ENCODE measurements at places on chromosomes 1 and 21.

DNA sequence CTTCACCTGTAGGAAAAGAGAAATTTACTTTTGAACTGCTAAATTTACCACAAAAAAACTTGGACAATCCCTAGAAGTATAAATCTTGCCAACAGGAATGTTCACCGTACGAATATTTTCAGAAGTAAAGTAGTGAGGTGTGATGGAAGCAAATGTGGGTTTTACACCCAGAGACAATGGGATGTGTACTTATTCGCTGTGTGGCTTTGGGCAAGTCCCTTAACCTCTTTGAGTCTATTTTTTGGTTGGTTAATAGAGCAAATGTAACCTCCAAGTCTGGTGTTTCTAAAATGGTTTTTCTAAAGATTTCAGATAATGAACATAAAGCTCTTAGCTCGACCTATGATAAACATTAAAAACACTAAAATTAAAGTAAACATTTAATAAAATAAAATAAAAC lies 51.2 kb downstream of the TPR start:
- no peak for DNase-seq

DNA sequence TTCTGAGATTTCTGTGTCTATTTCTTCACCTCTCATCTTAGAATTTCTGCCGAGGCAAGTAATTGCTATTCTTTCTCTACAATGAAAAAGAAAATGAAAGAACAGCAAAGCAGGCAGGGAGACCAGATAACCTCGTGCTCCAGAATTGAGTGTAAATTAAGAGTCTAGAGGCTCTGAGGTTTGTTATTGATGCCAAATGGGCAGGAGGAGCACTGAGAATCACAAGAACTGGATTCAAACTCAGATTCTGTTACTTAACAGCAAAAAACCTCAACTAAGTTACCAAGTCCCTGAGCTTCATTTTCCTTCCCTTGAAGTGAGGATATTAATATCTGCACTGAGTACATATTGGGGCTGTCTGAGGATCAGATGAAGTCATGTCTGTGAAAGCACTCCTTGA lies 5.5 kb upstream of the DDR2 start:
- no peak for DNase-seq

DNA sequence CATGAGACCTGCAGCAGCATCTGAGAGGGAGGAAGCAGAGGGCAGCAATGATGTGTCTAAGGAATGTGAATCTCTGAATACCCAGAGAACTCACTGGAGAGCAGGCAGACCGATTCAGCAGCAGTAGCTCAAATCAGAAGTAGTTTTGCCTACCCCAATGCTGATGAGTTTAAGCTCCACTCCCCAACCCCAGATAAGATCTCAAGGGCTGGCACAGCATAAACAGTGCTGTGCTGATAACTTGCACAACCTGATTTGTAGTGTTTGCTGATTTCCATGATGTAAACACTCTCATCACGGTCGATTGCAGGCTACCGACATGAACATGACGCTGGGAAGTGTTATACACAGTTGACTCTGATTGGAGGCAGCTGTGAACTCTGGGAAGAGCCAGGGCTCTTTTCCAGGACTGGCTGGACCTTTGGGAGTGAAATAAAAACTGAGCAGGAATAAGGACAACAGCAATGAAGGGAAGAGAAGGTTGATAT lies 11.2 kb upstream of the HMGCS2 start:
- no peak for DNase-seq

DNA sequence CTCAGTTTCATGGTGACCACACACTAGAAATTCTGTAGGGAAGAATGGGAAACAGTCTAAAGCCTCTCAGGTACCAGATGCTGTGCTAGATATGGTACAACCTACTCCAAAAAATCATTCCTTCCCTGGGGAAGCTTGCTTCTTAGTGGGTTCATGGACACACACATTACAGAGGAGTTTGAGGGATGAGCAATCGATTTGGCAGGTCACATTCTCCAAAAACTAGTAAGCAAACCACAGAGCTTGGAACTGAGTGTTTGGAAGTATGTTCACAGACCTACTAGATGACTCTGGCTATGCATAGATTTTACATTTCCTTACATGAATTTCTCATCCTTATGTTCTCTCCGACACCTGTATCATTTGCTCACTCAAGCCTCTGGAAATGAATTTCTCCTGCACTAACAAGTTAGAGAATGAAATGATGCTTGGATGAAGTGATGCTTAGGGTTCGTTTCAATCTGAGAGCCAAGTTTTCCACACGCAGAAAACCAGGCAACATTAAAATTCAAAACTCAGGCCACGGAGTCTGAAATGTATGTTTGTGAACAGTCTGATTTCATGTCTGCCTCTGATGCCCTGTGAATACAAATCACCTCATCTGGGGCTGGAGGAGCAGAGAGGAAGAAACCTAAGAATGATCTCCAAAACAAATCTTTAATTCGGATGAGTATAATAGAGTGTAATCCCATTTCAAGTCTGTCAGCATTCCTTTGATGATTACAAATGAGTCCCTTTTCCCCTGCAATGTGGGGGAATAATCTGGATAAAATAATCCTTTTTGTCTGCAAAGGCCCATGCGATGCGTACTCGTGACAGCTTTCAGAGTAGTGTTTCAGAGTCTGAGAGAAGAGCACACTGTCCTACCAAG lies 11.0 kb downstream of the EVA1C start:
- peak; percentile 12 for DNase-seq

DNA sequence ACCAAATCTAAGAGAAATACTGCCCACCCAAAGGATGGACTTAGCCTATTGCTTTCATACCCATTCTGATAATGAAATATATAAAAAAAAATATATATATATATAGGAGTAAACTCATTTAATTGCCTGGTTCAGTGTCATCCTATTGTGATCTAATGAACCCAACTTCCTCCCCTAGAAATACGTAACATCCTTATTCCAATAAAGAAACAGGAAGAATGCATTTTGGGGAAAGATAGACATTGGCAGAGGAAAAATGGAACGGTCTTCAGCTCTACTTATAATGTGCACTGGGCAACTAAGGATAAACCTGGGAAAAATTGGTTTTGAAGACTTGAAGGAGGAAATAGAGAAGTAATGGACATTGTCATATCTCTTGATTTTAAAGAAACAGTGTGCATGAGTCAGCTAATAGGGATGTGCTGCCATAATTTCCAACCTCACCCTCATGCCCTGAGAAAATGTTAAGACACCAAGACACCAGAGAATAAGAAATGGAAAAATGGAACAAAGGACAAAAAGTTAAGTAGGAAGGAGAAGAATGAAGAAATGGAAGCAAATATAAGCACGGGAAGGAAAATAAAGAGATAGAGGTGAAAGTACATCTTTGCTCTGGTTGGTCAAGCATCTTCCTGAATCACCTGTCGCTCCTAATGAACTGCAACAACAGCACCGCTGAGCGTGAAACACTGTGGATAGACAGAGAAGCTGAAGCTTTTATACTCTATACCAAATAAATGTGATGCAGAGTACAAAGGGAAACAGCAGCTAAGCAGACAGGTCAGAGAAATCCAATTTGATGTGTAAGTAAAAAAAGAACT lies 5.4 kb downstream of the UBR4 start:
- no peak for DNase-seq

GRCh38 chr1:196114193-196114592 lies 494.0 kb downstream of the KCNT2 start:
- no peak for DNase-seq

GRCh38 chr1:45018599-45019230 lies 6.7 kb downstream of the UROD start:
- no peak for DNase-seq

- no peak for DNase-seq
Observed at GRCh38 chr1:27026621-27027574, 14.2 kb upstream of the TENT5B start.

DNA sequence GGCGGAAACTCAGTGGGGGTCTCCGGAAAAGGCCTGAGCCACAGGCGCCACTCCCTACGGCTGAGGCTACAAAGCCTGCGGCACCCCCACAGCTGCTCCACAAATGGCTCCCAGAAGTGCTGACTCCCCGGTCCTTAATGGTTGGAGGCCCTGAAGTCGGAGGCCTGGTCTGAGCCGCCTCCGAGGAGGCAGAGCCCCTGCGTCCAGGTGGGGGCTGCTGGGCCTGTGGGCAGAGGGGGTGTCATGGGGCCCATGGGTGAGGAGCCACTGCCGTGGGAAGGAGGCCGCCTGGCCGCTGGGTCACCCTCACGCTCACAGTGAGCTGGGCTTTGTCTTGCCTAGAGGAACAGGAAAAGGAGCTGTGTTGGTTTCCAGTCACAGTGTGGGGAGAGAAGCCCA lies 12.4 kb upstream of the COL18A1 start:
- no peak for DNase-seq

GRCh38 chr21:33964706-33965325 lies 49.2 kb upstream of the ATP5PO start:
- no peak for DNase-seq

DNA sequence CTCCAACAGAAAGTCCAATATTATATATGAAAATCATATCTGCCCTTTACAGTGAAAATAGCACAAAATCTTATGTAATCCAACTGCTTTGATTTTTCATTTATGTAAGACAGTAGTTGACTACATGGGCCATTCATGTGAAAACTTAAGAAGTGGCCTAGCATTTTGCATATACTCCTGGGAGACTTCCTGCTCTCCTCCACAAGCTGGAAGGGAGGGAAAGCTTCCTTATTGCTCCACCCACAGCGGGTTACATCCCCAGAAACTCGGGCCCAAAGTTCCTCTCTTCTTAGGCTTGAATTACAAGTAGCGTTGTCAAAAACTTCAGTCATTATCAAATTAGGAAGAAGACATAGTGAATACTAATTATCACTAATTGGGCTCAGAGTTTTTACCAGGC lies 29.2 kb downstream of the FYB2 start:
- DNase-seq, result no peak

GRCh38 chr1:56385314-56385713 lies 194.0 kb downstream of the PLPP3 start:
- no peak for DNase-seq

GRCh38 chr1:168653567-168653966 lies 75.4 kb downstream of the DPT start:
- no peak for DNase-seq

- DNase-seq, result no peak
Observed at GRCh38 chr1:118979754-118980575, 8.2 kb downstream of the TBX15 start.

- no peak for DNase-seq
Observed at GRCh38 chr1:224901087-224901810, 28.2 kb upstream of the DNAH14 start.

DNA sequence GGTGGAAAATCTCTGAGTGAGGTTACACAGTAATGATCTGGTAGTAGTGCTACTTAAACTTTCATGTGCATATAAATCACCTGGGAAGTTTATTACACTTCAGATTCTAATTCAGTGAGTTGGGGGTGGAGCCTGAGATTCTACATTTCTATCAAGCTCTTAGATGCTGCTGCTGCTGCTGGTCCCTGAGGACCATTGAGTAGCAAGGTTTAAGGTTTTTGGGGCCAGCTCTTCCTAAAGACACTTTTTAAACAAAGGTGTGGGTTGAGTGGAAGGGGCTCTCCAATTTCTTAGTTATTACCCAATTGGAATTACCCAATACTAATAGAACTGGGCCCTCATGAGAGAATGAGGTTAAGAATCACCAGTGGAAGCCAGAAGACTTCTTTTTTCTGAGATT lies 29.5 kb downstream of the KCNA3 start:
- no peak for DNase-seq

- no peak for DNase-seq
Observed at GRCh38 chr1:186494832-186495271, 33.9 kb upstream of the PDC start.

DNA sequence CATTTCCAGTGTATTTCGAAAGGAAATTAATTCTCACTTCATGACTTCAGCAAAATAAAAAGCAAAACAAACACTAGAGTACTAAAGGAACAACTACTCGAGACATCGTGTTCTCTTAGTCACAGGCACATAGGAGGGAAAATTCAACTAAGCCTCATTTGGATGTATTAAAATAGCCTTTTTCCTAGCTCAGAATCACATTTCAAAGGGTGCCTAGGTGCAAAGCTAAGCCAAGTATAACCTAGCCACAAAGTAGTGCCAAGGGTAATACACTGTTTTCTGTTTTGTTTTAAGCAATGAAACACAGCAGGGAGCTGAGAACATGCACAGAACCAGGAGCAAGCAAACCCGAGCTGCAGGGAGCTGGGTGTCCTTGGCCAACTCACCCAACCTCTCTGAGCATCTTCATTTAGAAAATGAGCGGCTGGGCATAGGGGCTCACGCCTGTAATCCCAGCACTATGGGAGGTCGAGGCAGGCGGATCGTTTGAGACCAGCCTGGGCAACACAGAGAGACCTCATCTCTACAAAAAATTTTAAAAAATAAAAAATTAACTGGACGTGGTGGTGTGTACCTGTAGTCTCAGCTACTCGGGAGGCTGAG lies 26.6 kb upstream of the ACBD6 start:
- no peak for DNase-seq

GRCh38 chr1:158830074-158830677 lies 975 bp upstream of the MNDA start:
- no peak for DNase-seq

GRCh38 chr1:66489972-66490601 lies 43.9 kb upstream of the SGIP1 start:
- no peak for DNase-seq

GRCh38 chr1:199399996-199400724 lies 627.4 kb upstream of the NR5A2 start:
- DNase-seq, result no peak

GRCh38 chr1:89739013-89739843 lies 81.6 kb upstream of the LRRC8D start:
- DNase-seq, result no peak

DNA sequence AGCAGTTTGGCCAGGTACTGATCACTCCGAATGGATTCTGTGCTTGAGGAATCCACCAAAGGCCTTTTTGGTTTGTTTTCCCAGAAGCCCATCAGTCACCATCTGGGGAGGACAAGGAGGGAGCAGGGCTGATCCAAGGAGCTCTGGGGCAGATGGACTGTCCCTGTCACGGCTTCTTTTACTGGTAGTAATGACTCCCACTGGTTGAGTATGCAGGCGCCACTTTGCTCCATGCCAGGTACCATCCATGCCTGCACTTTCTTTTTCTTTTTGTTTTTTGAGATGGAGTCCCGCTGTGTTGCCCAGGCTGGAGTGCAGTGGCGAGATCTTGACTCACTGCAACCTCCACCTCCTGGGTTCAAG lies 101.7 kb downstream of the UBIAD1 start:
- no peak for DNase-seq

DNA sequence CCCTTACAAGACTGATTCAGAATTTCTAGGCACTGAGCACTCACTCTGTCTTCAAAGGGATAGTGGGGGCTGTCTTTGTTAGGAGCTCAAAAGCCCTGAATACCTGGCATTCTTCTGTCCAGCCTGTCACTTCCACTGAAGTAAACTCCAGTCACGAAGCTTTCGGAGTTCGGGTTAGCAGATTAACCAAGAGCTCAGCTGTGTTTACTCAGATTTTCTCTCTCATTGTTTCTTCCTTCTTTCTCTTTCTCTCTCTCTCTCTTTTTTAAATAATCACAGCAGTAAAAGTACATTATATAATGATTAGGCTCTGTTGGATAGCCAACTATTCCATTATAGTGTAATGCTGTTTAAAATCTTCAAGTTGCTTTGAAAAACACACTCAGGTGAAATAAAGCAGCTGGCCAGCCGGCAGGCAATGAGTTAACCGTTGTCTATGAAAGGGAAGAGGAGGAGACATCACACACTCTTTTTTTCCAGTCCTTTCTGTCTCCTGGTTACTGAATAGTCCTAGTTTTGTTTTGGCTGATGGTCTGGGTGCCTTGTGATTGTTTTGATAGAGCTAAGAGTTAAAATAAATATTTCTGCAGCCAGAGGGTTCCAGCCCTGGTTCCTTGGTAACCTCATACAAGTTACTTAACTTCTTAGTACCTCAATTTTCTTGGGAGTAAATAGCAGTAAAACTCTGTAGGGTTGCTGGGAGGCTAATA lies 89.8 kb downstream of the ADSS2 start:
- no peak for DNase-seq
